ENCODE measurements at places on chromosomes 5 and 9.

DNA sequence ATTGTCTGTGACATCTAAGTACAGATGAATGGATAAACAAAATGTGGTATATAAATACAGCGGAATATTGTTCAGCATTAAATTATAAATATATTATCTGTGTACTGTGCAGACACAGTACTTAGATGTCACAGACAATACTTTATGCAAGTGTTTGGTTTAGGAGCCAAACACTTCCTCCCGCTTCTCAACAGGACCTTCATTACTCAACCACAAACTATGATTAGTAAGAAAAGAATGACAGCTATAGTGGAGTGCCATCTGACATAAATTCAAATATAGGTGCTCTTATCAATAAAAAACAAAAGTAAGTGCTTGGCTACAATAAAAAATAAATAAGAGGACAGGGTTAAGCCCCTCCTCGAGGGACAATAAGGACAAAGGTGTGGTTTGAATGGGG is 38.9 kb upstream of the STX17 start:
- no peak for DNase-seq

DNA sequence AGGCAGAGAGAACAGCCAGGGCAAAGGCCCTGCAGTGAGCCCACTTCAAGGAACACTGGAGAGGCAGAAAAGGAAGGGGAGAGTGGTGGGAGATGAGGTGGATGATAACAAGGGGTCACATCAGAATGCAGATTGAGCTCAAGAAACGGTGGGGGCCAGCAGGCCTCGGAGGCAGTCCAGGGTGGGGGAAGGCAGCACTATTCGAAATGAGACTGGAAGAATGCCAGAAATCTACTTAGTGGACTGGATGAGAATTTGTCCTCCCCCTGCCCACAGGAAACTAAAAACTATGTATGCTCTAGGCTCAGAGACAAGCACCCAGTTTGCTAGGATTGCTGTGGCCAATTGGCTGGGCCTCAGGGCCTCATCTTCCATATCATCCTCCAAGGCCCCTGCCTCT is 148.7 kb downstream of the ADAMTS12 start:
- DNase-seq, result no peak

GRCh38 chr9:17339156-17339555 is 204.3 kb downstream of the CNTLN start:
- DNase-seq, result no peak

DNA sequence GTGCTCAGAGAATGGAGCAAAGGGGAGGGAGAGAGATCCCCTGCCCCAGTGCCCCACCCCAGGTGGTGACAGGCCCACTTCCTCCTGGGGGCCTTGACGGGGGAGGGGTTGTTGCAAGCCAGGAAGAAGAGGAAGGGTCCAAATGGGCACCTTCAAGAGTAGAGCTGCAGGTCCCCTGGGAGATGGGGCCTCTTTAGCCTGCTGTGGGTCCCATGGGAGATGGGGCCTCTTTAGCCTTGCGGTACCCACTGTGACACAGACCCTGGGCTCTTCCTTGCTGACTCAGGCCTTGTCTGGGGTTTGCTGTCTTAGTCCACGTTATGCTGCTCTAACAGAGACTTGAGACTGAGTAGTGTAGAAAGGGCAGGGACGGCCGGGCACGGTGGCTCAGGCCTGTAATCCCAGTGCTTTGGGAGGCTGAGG is 9.6 kb upstream of the TOR4A start:
- DNase-seq, result no peak

DNA sequence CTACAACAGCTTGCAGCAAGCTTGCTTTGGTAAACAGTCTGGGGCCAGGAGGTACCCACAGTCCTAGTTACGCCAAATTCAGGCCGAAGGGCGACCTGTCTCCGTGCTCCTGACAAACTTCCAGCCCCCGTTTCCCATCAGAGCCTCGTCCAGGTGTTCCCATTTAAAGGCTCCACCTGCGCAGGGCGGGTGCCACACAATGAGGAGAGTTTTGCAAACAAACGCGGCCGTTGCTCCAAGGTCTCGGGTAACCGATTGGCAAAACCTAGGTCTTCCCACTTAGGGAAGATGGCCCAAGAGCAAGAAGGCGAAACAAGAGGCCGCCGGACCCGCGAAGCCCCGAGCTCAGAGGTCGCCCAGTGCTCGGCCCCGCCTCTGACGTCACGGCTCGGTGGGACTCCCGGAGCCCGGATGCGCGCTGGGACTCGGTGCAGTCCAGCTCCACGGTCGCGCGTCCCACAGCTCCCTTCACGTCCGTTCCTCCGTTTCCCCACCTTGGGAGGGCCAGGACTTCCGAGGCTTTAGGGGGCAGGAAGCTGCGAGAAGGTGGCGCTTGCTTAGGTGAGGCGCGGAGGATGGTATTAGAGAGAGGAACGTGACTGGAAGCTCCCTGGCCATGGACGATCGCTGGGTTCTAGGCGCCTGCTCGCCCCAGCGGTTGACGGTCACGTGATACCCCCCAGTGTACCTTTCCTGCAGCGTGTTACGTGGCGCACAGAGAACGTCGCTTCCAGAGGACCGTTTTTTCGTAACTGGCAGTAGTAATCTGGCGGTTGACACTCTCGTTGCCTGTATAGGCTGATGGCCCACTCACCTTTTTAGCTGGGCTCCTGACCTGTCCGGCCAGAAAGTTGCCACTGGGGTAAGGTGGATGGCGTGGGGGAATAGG is 41.8 kb upstream of the KDM4C start:
- DNase-seq, result no peak

- DNase-seq, result peak; percentile 21
These were observed 1.4 kb downstream of the PBX3 start for GRCh38 chr9:125748446-125749099.

GRCh38 chr9:96612105-96612965 is 7.3 kb downstream of the CDC14B start:
- DNase-seq, result peak; percentile 87

DNA sequence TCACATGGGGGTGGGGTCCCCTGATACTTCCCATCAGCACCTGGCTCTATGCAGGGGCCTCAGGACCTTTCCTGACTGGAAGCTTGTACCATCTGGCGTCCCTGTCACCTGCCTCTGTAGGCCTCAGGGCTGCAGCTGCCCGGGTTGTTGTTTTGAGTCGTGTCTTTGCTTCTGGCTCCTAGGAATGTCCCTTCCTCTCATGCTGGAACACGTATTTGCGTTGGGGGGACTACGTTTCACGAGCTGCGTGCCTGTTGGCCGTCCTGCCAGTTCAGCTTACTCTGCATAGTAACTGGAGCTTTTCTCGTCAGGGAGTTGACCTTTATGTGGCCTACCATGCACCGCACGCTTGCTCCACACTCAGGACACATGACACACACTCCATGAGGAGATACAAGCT is 54.9 kb upstream of the IRX4 start:
- DNase-seq, result no peak

- DNase-seq, result peak; percentile 68
These were observed 5.3 kb downstream of the RALGDS start for GRCh38 chr9:133115604-133116345.

- no peak for DNase-seq
These were observed 263.9 kb upstream of the TRPC7 start for GRCh38 chr5:136629125-136629792.

DNA sequence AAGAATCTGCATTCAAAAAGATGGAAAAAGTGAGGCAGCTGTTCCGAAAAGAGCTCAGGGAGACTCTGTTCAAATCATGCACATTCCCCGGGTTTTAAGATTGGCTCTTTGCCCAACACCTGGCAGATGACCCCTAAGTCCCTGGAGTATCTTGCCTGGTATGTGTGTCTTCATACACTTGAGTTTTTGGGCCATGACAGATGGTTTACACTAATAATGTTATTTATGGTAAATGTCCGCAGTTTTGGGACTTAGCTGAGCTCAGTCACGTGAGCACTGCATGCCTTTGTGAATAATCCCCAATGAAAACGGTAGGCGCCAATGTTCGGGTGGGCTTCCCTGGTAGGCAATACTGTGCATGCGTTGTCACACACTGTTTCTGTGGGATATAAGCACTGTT is 316.1 kb downstream of the PRDM9 start:
- no peak for DNase-seq

DNA sequence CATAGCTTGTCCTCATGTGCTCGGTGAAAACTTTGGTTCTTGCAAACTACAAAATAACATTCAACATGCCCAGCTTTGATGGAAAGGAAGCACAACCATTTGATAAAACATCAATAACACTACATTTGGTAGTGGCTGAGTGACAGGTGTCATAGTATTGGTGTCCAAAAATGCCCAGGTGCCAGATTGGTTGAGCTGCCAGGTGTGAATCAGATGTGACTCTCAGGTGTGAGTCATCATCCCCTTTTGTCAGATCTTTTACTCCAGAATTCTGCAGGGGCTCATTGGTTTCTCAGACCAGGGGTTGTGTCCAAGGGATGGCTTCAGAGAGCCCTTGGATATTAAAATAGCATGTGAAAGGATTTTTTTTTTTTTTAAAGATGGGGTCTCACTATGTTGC is 22.5 kb upstream of the POMT1 start:
- no peak for DNase-seq

DNA sequence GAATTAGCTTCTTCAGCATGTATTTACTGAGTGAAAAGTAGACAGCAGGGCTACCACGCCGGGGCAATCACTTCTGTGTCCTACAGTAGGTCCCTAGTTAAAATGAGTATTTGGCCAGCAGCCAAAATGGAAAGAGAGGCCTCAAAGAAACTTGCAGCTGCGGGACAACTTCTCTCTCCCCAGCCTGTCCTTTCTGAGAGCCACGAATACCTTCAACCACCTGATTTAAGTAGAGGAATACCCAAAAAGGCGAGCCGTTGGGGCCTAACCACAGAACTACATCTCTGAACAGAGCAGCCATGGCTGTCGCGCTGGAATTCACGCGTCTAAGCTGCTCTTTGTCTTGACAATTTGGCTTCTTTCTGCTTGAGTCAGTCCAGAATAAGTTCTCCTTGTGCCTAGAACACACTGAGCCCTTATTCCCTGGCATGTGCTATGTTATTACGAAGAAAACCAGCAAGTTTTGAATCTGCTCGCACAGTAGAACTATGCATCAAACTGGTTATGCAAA is 43.8 kb upstream of the GOLPH3 start:
- DNase-seq, result peak; percentile 22

GRCh38 chr9:99027443-99027842 is 77.5 kb upstream of the TGFBR1 start:
- no peak for DNase-seq

DNA sequence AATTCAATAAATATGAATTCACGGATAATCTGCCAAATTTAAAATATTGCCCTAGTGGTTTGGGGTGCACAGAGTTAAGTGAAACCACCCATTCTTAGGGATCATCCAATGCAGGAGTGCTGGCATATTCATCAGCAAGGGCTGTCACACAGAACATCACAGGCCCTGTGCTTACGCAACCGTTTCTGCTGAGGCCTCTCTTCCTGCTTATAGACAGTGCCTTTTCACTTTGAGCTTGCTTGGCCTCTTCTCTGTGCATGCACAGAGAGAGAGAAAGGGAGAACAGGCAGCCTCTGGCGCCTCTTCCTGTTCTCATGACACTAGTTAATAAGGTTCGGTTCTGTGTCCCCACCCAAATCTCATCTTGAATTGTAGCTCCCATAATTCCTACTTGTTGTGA is 366.3 kb downstream of the ICE1 start:
- DNase-seq, result no peak

DNA sequence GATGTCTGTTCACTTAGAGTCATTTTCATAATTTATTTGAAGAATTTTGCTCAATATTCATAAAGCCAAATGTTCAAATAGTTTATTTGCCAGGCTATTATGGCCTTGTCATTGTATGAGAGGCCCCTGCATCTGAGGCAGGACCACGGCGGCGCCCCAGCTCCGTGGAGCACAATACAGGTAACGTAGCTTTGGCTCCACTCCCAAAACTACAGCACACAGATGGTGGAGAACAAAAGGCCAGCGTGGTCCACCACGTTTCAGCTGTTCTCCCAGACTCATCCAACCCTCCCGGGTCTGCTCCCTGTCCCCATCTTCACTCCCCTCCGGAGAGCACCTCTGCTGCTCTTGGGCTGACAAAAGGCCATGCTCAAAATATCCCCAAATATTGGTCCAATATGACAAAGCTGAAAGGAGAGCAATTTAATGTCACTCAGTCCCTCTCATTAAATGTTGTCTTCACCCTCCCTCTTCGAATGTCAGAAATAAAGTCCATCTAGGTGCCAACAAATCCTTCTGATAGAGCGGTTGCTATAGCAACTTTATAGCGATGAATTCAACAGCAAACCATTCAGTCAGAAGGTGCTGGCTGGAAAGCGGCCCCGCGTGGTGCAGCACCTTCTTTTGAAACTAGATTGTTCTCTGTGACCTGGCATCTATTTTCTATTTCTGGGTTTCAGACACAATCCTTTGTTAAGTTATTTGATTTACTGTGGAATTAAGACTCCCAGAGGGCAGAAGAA is 504.3 kb downstream of the ARHGEF28 start:
- no peak for DNase-seq

DNA sequence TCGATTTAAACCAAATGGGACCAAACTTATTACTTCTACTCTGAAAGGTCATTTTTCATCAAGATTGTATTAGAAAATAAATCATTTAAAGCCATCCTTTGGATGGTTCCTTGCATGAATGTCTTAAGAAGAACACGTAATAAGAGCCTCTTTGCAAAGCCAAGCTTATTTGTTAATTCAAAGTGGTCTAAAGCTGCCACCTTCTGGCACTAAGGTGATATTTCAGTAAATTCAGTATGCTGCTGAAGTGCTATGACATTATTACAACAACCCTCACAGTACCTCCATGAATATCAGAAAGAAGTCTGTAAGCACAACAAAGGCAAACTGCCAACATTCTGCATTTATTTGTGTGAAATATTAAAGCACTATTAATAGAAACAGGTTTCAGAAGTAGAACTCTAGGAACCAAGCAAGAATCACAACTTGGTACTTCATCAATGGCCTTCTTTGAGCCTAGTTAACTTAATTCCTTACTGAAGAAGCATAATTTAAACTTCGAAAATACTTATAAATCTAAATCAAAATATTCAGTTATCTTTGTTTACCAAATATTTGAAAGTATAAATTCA is 53.1 kb upstream of the TYRP1 start:
- peak; percentile 67 for DNase-seq

DNA sequence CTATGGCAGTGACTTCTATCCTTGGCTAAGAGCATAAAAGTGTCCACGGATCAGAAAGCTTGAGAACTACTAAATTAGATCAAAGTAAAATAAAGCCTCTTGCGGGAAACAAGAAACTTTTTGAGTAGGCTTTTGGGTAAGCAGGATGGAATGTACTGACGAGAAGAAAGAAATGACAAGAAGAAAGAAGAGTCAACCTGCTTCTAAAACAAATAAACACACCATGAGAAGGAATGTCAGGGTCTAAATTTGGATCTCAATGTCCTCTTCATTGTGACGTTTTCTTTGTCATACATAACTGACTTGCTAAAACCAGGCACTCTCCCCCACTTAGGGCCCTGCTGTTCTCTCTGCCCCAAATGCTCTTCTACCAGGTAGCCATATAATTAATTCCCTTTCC is 290.1 kb upstream of the PTGER4 start:
- no peak for DNase-seq

DNA sequence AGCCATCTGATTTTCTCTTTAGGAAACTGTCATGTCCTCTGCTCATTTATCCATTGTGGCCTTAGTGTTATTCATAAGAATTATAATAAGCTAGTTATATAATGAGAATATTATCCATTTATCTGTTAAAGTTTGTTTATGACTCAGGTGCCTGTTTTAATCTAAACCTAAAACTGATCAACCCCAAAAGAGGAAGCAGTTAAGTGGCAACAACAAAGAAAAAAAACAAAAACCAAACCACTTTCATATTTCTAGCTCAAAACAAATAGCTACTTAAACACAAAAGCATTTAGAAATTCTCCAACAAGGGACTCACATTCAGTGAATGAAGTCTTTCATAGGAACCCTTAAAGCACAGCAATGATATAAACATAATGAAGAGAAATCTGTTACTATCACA is 116.4 kb downstream of the APBA1 start:
- no peak for DNase-seq

Data from astrocyte of the spinal cord (primary cell).